ENCODE measurements at places on chromosomes 3 and 15.

DNA sequence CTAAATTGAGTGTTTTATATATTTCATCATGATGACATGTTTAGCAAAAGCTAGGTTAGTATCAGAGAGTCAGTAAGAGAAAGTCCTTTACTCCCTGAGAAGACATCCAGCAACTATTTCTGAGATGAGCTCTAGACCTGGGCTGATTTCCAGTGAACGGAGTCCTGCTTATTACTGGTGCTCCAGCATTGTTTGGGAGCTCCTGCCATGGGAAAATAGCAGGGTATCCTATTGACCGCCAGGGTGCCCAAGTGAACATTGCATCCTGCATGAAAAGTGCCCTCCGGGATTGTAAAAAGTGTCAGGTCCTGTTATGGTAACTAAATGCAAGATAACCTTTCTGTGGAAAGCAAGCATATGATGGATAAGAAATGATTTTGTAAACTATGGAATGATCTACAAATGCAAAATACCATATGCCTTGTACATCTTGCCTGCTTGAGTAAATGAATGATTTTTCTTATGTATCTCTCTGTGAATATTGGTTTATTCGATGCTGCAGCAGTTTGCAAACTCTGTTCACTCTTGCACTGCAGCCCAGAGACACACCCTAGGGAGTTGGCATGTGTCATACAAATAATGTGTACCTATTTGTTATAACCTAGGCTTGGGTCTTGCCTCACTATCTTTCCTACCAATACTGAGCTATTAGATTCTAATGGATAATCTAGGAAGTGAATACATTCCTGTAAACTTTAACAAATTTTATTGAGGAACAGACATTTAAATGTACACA is 96.7 kb downstream of the IL5RA start:
- DNase-seq, result no peak

- DNase-seq, result peak; percentile 52
Observed at GRCh38 chr3:22244761-22245521, 493.9 kb upstream of the ZNF385D start.

GRCh38 chr3:4880850-4881249 is 98.4 kb upstream of the BHLHE40 start:
- DNase-seq, result no peak

DNA sequence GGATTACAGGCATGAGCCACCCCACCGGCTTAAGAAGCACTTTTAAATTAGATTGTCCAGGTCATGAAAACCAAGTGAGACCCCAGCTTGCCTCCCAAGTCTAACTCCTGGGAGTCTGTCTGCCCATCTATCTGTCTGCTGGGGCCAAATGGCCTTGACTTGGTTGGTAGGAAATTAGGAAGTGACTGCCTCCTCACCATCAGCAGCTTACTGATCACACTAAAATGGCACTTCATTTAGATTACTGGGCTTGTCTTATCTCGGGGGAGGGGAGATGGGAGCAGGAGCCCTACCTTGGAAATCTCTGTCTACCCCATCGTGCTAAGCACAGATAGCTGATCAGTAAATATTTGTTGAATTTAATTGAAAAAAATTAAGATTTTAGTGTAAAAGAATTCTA is 5.6 kb upstream of the LRRC2 start:
- DNase-seq, result no peak

DNA sequence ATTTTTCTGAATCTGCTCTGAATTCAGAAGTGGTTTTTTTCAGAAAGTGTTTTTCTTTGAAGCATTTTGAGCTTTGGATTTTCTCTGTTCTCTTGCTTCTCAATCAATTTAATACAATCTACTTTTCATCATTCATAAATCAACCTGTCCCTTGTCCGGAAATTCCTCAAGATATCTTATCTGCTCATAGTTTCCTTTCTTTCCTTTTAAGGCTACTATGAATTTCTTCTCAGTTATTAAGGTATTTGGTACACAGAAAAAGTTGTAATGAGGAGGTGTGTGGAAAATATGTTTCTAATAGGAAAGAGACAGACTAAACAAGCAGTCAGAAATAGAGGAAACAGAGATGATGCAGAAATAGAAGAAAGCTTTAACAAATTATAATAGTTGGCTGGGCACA is 14.4 kb downstream of the CGGBP1 start:
- no peak for DNase-seq

DNA sequence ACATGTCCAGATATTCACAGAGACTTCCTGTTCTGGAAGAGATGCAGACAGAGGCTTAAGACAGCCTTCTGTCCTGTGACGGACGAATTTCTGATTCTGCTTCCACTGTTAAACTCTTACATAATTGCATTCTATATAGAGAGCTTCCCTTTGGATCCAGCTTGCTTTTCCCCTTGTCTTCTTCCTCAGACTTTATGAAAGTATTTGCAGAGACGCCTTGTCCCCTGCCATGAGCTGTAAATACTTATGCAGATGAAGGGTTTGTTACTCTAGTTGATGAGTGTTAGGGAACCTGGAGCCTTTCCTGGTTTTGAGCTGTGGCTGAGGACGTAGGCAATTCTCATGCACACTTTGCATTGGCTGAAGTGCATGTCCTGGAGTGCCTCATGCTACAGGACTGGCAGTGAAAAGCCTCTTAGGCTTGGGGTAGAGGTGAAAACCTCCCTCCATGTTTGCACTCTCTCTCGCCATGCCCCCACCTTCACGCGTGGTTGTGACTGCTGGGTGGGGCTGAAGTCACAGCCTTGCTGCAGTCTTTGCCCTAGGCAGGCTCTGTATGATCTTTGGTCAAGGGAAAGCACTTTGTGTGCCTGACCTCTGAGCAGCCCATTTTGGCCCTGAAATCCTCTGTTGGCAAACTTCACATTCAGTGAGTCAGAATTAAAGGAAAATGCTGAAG is 286.6 kb downstream of the PTPRG start:
- DNase-seq, result no peak

DNA sequence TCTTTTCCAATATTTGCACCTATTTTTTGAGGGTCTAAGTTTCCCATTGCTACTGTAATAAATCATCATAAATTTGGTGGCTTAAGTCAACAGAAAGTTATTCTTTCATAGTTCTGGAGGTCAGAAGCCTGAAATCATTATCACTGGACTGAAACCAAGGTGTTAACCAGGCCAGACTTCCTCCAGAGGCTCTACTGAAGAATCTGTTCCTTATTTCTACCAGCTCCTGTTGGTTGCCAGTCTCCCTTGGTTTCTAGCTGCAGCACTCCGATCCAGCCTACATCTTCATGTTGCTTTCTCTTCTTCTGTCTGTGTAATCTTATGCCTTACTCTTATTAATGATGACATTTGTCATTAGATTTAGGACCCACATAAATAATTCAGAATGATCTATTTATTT is 22.0 kb upstream of the ARPP21 start:
- DNase-seq, result no peak

GRCh38 chr15:53126144-53126543 is 336.0 kb upstream of the ONECUT1 start:
- DNase-seq, result no peak

DNA sequence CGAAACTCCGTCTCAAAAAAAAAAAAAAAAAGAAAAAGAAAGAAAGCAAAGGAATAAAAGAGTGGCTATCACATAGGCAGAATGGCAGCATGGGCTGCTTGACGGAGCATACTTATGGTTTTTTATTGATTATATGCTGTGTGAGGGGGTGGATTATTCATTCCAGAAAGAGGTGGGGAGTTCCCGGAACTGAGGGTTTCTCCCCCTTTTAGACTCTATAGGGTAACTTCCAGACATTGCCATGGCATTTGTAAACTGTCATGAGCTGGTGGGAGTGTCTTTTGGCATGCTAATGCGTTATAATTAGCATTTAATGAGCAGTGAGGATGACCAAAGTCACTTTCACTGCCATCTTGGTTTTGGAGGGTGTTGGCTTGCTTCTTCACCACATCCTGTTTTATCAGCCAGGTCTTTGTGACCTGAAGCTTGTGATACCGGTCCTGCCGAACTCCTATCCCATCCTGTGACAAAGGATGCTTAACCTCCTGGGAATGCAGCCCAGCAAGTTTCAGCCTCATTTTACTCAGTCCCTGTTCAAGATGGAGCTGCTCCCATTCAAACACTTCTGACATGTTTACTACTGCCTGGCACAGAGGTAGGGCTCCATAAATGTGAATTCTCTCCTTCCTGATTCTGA is 15.8 kb upstream of the ABHD17C start:
- DNase-seq, result no peak

DNA sequence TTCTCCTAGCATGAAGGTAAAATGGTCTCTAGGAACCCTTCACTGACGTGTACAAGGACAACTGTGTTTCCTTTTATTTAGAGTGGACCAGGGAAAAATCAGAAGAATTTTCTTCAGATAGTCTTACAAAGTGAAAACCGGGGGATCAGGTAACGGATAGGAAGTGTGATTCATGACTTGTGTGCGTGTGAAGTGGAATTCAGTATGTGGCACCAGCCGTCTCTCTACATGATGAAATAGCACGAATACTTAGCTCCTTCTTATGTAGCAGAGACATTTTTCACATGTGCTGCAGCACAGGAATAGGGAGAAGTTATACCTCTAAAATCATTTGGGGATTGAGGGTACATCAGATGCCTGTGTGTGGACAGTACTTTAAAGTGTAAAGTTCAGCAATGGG is 159.2 kb downstream of the MEX3B start:
- DNase-seq, result no peak

DNA sequence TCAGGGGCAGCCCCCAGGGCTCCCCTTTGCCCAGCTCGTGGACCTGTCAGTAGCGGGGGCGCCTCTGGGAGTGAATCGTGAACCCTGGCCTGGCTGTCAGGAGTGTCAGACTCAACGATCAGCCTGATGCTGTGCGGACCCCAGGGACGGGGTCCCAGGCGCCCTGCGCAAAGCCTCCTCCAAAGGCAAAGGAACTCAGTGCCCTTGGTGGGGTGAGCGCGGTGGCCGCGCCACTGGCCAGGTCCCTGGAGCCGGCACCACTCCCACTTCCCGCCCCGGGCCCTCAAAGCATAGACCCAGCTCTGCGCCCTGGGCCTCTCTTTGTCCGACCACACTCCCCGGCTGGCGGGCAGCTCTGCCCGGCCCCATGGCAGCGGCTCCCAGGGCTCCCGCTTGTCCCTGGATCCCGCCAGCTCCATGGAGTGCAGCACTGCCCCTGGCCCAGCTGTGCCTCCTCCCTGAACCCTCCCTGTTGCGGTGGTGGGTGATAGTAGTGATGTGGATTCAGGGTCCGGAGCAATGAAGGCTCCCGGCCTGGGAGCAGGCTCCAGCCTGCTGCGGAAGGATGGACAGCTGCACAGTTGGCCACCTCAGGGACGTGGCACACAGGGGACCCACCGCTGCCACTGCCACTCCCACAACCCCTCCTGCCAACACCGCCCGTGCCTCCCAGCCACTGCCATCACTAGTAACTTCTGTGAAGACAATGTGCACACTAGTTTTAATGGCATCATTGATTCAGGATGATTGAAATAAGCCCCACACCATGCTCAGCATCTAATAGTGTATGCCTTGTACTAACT is 263.8 kb downstream of the ZBBX start:
- DNase-seq, result no peak

- DNase-seq, result no peak
Observed at GRCh38 chr3:10371789-10372188, 50.9 kb upstream of the SEC13 start.

DNA sequence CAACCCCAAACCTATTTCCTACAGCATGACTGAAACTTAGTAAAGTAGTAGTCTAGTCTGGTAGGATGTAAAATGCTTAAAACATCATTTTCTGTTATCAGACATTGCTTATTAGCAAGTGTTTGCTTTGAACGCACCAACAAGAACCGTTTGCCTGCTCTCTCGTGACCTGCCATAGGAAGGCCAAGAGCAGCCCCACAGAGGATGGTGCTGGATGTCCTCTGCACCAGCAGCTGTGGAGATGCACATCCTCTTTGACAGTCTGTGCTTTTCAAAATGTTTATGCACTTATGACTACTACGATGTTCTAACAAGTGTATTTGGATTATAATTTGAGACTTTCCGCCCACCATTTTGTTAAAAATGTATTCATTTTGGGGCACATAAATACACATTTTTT is 59.6 kb downstream of the PDE8A start:
- DNase-seq, result no peak
